ENCODE measurements at places on chromosomes 6 and 20.
A peak's percentile ranks its signal among the peaks of the same experiment; 100 is the strongest.

- no peaks in the 10 kb centered on the region for H3K27me3 ChIP-seq
- no peaks in the 10 kb centered on the region for H3K4me1 ChIP-seq
These were observed 406.5 kb downstream of the LAMA2 start for GRCh38 chr6:129289442-129289841.

DNA sequence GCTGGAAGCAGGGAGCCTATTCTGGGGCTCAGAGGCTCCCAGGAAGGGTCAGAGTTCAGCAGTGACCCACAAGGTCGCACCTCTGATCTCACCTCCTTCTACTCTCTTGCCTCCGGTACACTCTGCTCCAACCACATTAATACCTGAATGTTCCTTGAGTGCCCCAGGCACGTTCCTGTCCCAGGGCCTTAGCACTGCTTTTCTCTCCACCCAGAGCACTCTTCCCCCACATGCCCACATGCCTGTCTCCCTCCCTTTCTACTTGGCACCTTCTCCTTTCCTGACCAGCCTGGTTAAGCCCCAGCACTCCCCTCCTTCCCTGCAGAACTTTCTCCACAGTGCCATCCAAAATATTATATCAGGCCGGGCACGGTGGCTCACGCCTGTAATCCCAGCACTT lies 13.4 kb downstream of the KCNB1 start:
- no peaks in the 10 kb centered on the region for H3K4me1 ChIP-seq
- no peak overlapping the region for H3K4me3 ChIP-seq
- no peaks in the 10 kb centered on the region for H3K36me3 ChIP-seq
- no peak overlapping the region for H3K27ac ChIP-seq

- H3K4me3 ChIP-seq = no peak overlapping the region
- no peak overlapping the region for H3K27ac ChIP-seq
- peaks cover 3% of the 10 kb centered on the region for H3K27me3 ChIP-seq
- DNase-seq = no peak
- no peaks in the 10 kb centered on the region for H3K36me3 ChIP-seq
- H3K4me1 ChIP-seq = no peaks in the 10 kb centered on the region
These were observed 75.2 kb upstream of the ARHGAP18 start for GRCh38 chr6:129785047-129785755.

DNA sequence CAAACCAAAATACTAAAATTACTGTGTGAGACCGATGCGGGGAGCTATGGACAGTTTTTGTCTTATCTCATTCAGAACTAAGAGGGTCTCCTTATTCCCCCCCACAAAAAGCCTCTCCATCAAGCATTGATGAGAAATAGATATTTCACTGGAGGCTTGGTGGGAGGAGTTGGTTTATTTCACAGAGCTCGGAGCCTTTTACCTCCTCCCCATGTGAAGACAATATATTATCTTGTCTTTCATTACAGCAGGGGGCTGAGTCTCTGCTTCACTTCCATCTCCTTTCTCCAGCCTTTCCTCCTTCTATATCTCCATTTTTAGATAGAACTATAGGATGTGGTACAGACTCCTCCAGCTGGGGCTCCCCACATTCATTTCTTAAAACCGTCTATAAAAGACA lies 29.9 kb upstream of the MRAP2 start:
- H3K4me1 ChIP-seq = no peaks in the 10 kb centered on the region
- no peaks in the 10 kb centered on the region for H3K27me3 ChIP-seq
- no peak for DNase-seq
- H3K36me3 ChIP-seq = no peaks in the 10 kb centered on the region
- no peak overlapping the region for H3K4me3 ChIP-seq

GRCh38 chr6:8736156-8736895 lies 301.0 kb upstream of the SLC35B3 start:
- H3K4me1 ChIP-seq = peaks cover 28% of the 10 kb centered on the region
- peak; percentile 66 for DNase-seq
- H3K27me3 ChIP-seq = no peaks in the 10 kb centered on the region
- no peak overlapping the region for H3K27ac ChIP-seq
- H3K36me3 ChIP-seq = no peaks in the 10 kb centered on the region

DNA sequence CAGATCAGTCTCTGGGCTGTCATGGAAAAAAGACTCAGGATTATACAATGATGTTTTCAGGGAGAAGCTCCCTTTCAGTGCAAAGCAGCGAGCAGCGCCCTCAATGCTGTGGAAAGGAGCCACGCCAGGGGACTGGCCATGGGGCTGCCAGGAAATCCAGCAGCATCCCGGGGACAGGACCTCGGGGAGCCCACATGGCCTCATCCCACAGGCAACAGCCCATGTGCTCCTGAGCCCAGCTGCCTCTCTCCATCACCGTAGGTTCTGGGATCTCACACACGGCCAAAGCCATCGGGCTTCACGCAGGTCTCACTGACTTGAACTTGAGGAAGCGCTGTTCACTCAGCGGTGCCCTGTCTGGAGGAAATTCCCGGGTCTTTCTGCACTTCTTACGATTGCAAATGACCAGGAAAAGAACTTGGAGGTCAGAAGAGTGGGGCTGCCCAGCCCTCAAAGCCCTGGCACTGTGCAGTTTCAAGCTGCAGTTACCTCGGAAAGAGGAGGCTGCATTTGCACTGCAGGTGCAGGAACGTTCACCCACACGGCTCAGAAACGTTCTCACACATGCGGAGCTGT lies 125.9 kb upstream of the THBS2 start:
- no peak overlapping the region for H3K4me3 ChIP-seq
- no peaks in the 10 kb centered on the region for H3K36me3 ChIP-seq
- H3K4me1 ChIP-seq = no peaks in the 10 kb centered on the region
- DNase-seq = no peak

- H3K36me3 ChIP-seq = no peaks in the 10 kb centered on the region
- H3K4me1 ChIP-seq = peaks cover 34% of the 10 kb centered on the region
- no peak overlapping the region for H3K27ac ChIP-seq
- peak; percentile 44 for DNase-seq
These were observed 94.4 kb upstream of the PRDM1 start for GRCh38 chr6:105991561-105992314.

GRCh38 chr6:135113860-135114259 lies 59.2 kb upstream of the HBS1L start:
- H3K27me3 ChIP-seq = no peaks in the 10 kb centered on the region
- no peak overlapping the region for H3K27ac ChIP-seq
- peaks cover 26% of the 10 kb centered on the region for H3K4me1 ChIP-seq
- H3K4me3 ChIP-seq = no peak overlapping the region

GRCh38 chr6:7432391-7433120 lies 42.9 kb downstream of the RIOK1 start:
- H3K27me3 ChIP-seq = no peaks in the 10 kb centered on the region
- H3K4me1 ChIP-seq = peaks cover 10% of the 10 kb centered on the region
- no peak overlapping the region for H3K4me3 ChIP-seq
- no peak overlapping the region for H3K27ac ChIP-seq

- H3K36me3 ChIP-seq = no peaks in the 10 kb centered on the region
- no peak overlapping the region for H3K4me3 ChIP-seq
- H3K4me1 ChIP-seq = peaks cover 4% of the 10 kb centered on the region
- no peaks in the 10 kb centered on the region for H3K27me3 ChIP-seq
These were observed 25.4 kb upstream of the MAP3K7 start for GRCh38 chr6:90612313-90612680.

DNA sequence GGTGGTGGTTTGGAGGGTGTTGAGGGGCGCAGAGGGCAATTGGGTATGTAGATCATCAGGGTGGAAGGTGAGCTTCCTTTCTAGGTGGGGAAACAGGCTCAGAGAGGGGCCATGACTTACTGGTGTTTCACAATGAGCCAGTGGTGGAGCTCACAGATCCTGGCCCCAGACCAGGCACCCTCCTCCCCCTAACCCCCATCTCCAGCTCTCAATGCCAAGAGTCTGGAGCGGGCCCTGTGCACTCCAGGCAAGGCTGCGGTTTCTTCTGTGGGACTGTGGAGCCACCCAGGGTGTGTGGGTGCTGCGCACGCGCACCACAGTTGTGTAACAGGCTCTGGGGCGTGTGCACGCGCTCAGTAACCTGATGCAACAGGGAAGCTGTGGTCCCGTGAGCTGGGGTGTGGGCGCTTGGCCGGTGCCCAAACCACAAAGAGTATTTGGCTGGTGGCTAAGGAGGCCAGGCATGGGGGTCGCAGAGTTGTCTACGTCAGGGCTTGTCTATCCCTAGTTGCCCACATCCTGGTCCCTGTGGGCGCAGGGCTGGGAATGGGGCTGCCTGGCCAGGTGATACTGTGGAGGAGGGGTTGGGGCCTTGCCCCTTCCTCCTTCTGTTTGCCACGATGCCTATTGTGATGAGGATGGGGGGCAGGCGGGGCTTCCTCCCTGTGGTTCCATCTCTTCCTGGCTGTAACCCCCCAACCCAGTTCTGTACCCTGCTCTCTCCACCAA lies 37.5 kb upstream of the MRPS18A start:
- no peak overlapping the region for H3K27ac ChIP-seq
- no peaks in the 10 kb centered on the region for H3K36me3 ChIP-seq
- H3K4me3 ChIP-seq = peak overlapping the region; percentile 41
- DNase-seq = peak; percentile 99
- no peaks in the 10 kb centered on the region for H3K27me3 ChIP-seq

DNA sequence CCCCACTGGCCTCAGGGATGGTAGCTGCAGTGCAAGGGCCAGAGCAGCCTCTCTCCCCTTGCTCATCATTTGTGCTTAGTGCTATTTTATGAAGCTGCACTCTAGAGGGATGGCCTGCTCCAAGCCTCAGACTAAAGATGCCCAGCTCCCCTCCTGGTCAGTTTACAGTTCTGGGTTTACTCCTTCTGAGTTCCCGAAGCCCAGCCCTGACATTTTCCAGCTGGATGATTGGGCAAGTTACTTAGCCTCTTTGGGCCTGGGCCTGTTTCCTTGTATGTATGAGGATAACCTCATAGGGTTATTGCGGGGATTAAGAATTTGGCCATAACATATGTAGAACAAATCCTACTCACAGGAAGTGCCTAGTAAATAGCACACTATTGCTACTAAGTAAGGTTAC lies 31.8 kb upstream of the EMILIN3 start:
- no peaks in the 10 kb centered on the region for H3K36me3 ChIP-seq
- DNase-seq = no peak
- H3K4me3 ChIP-seq = no peak overlapping the region
- H3K4me1 ChIP-seq = no peaks in the 10 kb centered on the region

- no peak overlapping the region for H3K4me3 ChIP-seq
- H3K36me3 ChIP-seq = no peaks in the 10 kb centered on the region
- H3K27me3 ChIP-seq = no peaks in the 10 kb centered on the region
- H3K4me1 ChIP-seq = peaks cover 10% of the 10 kb centered on the region
- DNase-seq = peak; percentile 78
- no peak overlapping the region for H3K27ac ChIP-seq
These were observed 263.0 kb upstream of the PLCB4 start for GRCh38 chr20:8805737-8806442.

GRCh38 chr6:53526000-53526399 lies 18.9 kb downstream of the GCLC start:
- peaks cover 8% of the 10 kb centered on the region for H3K36me3 ChIP-seq
- no peak overlapping the region for H3K27ac ChIP-seq
- H3K4me1 ChIP-seq = peaks cover 9% of the 10 kb centered on the region
- H3K27me3 ChIP-seq = no peaks in the 10 kb centered on the region

- H3K27me3 ChIP-seq = peaks cover 4% of the 10 kb centered on the region
- no peaks in the 10 kb centered on the region for H3K36me3 ChIP-seq
- no peak overlapping the region for H3K4me3 ChIP-seq
- no peaks in the 10 kb centered on the region for H3K4me1 ChIP-seq
These were observed 40.9 kb downstream of the ALDH8A1 start for GRCh38 chr6:134908906-134909516.

- no peaks in the 10 kb centered on the region for H3K36me3 ChIP-seq
- DNase-seq = peak; percentile 11
- H3K4me1 ChIP-seq = no peaks in the 10 kb centered on the region
- no peak overlapping the region for H3K4me3 ChIP-seq
These were observed 43.6 kb downstream of the AFDN start for GRCh38 chr6:167870321-167870720.

DNA sequence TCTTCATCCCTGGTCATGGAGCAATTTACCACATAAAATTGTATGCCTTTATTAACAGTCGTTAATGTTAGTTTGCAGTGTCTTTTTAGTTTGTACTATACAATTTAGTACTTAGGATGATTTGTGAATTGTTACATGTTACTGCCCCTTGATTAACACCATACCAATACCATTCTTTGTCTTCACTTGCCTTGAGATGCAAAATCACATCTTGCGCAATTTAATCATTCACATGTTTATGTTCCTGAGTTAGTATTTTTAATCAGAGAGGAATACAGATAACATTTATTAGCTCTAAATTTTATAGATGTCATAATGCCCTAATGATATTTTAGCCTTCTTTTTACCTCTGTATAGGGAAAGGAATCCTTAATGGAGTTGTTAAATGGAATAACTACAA lies 114.1 kb downstream of the SCAF8 start:
- no peak overlapping the region for H3K27ac ChIP-seq
- H3K4me3 ChIP-seq = no peak overlapping the region
- no peaks in the 10 kb centered on the region for H3K4me1 ChIP-seq
- H3K36me3 ChIP-seq = peaks cover 2% of the 10 kb centered on the region
- DNase-seq = no peak

DNA sequence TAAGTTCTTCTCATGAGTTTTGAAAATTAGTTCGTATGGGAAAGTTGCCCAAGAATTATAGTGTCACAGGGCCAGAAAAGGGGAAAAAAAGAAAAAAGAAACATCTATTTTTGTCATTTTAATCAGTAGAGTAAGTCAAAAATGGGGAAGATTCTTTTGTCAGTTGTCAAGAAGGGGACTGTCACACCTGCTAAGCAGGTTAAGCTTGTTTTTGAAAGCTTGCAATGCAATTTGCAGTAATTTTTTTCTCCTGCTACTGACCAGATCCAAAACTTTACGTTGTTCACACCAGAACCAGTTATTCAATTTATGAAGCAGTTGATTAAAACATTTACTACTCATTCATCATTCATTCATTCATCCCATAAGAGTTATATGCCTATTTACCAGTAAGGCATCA lies 171.4 kb downstream of the SOX4 start:
- no peaks in the 10 kb centered on the region for H3K4me1 ChIP-seq
- no peak overlapping the region for H3K27ac ChIP-seq
- H3K27me3 ChIP-seq = no peaks in the 10 kb centered on the region
- H3K36me3 ChIP-seq = peaks cover 10% of the 10 kb centered on the region

DNA sequence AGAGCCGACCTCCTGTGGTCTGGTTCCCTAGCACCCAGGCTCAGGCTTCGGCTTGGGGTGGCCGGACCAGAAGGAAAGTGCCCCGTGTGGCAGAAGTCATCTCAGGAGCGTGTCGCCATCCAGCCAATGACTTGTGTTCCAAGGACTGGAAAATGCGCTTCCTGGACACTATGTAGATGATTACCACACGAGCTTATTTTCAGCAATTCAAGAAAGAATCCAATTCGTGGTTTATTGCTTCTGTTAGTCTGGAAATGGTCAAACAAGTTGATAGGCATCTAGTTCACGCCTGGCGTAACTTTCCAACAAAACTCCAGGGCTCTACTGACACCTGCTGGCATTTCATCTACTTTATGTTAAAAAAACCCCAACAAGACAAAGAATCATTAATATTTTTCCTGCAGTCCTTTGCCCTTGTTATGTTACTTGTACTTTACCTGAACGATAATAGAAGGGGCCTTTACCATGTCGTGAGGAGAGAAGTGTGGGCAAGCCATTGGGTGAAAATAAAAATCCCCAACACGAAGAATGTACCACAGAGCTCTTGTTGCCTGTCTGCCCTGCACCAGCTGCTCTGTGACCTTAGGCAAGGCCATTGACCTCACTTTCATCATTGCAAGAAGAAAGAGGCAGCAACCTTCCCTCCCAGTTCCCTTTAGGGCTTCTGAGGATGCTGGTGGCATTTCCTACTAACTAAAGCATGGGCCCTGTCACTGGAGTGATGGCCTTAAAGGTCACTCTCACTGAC lies 154.7 kb upstream of the LAMP5 start:
- no peaks in the 10 kb centered on the region for H3K4me1 ChIP-seq
- H3K27ac ChIP-seq = no peak overlapping the region

- H3K4me1 ChIP-seq = no peaks in the 10 kb centered on the region
- H3K36me3 ChIP-seq = no peaks in the 10 kb centered on the region
- no peak overlapping the region for H3K4me3 ChIP-seq
- H3K27me3 ChIP-seq = no peaks in the 10 kb centered on the region
- DNase-seq = no peak
These were observed 46.8 kb upstream of the STX16 start for GRCh38 chr20:58604128-58604881.
